ENCODE measurements at places on chromosomes 1 and 21.

GRCh38 chr1:50779801-50780200, 180.3 kb downstream of the FAF1 start:
- DNase-seq: no peak

DNA sequence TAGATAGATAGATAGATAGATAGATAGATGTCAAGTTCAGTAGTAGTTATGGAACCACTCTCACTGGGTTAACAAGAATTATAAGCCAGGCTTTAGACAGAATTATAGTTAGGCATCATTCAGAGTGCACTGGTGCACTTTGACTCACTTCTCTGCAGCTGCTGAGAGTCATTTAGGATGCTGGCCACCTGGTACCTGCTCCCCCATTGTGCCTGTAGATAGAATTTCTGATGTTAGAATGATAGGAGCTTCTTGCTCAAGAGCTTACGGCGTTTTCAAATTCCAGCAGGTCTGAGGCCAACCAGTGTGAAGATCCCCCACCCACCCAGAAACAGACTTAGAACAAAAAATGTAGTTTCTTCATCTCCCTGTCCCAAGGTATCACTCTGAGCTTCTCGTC, 107.8 kb upstream of the HMCN1 start:
- no peak for DNase-seq

DNA sequence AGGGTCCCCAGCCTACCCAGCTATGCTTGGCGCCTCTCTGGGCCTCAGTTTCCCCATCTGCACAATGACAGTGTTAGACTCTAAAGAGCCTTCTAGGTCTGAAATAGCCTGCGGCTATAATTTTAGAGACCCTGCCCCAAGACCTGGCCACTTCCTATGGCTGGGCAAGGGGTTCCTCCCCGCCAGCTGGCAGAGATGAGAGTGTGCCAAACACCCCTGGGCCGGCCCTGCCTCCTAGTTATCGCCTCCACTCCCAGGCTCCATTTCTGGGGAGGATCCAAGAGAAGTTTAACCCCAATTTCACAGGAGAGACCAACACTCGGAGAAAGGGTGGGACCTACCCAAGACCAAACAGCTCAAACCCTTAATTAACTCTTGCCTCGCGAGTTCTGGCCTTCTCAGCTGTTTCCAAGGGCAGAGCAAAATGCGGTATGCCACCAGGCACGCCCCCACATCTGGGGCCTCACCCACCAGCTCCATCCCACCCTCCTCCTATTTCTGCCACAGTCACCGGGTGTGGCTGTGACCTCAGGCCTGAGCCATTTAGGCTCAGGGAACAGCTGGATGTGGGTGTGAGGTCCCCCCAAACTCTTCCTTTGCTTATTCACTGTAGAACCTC, 35.7 kb downstream of the TTC39A start:
- DNase-seq: no peak

GRCh38 chr1:156864796-156865195, 4.1 kb downstream of the NTRK1 start:
- no peak for DNase-seq

DNA sequence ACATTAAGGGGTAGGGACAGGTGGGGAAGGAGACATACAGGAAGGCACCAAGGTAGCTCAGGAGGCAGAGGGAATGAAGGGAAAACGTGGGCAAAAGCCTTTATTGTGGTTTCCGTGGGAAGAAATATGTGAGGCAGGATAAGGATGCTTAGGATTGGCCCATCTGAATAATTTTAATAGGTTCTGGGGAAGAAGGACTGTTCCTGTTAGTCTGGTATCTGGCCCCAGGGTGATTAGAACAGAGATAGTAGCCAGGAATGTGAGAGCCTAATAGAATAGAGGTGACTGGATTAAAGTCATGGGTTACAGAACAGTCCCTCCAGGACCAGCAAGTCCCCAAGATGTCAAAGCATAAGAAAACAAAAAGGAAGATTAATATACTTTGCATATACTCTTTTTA, 545.2 kb upstream of the CAMK1G start:
- DNase-seq: no peak

DNA sequence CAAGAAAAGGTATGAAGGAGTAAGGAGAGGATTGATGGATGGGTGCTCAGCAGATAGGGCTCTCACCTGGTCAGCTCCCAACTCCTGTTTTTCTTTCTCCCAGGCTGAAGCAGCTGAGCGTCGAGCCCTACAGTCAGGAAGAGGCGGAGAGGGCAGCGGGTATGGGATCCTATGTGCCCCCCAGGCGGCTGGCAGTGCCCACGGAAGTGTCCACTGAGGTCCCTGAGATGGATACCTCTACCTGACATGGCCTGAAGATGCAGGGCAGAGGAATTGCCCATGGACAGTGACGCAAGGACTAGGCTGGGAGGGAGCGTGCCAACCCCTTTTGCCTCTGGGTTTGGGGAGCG, 739 bp downstream of the ZNF593 start:
- DNase-seq: no peak

DNA sequence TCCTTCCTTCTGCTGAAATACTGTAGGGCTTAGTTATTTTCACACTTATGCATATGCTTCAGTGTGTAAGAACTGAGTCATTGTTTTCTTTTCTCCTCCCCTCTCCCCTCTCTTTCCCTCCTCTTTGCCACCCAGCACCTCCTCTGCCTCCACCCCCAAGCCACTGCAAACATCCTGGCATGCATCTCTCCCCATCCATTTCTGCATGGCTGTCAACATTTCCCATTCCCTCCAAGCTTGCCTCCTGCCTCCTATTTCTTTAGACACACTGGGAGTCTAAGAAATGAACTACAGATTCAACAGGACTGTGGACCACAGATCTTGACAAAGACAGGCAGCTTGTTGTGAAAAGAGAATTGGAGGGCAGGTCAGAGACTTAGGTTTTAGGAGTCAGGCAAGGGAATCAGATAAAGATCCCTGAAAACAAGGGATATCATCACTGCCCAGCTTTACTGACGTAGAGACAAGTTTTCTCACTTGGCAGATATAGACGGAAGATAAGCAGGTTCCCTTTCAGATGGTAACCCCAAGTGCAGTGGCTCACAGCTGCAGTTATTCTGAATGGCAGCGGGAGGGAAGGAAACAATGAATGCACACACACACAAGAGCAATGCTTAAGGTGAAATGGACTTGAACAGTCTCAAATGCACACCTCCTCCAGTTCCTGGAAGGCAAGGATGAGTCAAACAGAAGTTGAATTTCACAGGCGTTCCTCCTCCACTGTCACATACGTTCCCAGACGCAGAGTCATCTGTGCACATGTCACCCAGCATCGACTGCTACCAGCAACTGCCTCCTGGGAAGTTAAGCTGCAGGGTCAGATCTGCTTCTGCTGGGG, 56.1 kb downstream of the HIVEP3 start:
- peak; percentile 86 for DNase-seq

DNA sequence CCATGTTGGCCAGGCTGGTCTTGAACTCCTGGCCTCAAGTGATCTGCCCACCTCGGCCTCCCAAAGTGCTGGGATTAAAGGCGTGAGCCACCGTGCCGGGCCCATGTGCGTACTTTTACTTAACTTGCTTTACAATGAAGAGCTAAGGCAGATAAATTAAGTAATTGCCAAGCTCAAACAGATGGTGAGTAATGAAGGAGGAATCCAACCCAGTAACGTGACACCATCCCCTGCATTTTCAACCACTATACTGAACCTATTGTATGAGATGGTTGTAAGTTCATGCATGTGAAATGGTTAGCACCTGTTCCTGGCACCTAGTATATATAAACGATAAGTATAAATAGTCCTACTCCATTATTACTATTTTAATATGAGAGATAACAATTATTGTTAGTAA, 588.0 kb upstream of the BEND5 start:
- DNase-seq: no peak

GRCh38 chr1:169949139-169949538, 55.4 kb upstream of the SCYL3 start:
- DNase-seq: no peak

All from T-helper 2 cell treated with Interferon-gamma antibody and Interleukin-4, amounts not matched to agents 5 μg/mL and 100 μg/mL, for 36 hours (primary cell).